Stimulated activated CD8-positive, alpha-beta memory T cell treated with anti-CD3 and anti-CD28 coated beads, Interleukin-7, amount 100 ng/mL, for 4 hours (primary cell): ENCODE measurements at places on chromosomes 12 and 14.

- no peak for DNase-seq
Observed at GRCh38 chr14:51458563-51458955, 193.2 kb upstream of the FRMD6 start.

GRCh38 chr12:111780166-111780565 lies 13.4 kb downstream of the ALDH2 start:
- no peak for DNase-seq

DNA sequence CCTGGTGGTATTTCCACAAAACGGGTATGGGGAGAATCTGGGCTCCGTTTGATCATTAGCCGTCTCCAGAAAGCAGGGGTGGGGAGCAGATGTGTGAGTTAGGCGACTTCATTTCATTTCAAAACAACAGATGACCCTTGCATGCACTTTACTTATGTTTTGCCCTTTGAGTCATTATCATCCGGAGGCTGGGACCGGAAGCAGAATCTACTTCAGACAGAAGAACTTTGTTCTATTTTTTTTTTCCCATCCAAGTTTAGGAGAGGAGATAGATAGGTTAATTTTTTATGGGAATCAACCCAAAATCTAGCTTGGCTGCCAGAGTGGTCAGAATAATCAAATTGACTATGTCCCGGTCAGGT lies 31.3 kb upstream of the CMAS start:
- no peak for DNase-seq

DNA sequence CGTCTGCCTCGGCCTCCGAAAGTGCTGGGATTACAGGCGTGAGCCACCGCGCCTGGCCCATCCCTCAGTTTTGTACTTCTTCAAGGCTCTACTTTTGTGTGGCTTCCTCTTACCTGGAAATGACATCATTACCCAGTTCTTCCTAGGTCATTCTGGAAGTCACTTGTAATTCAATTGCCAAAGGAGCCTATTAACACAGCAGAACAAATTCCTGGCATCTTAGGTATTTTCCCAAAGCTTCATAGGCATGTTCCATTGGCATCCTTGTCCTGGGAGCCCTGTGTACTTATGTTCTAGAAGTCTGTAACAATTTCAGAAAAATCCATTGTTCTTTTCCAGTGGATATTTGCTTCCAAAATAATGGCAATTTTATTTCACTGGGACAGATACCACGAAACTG lies 60.6 kb downstream of the DAAM1 start:
- DNase-seq, result no peak

GRCh38 chr12:117835156-117835555 lies 133.6 kb downstream of the KSR2 start:
- DNase-seq, result no peak

- peak; percentile 70 for DNase-seq
Observed at GRCh38 chr12:107092669-107093416, 506 bp downstream of the CRY1 start.

GRCh38 chr14:104580961-104581360 lies 1.4 kb downstream of the C14orf180 start:
- DNase-seq, result no peak

- DNase-seq, result no peak
Observed at GRCh38 chr14:104200106-104200505, 61.7 kb downstream of the KIF26A start.

- no peak for DNase-seq
Observed at GRCh38 chr14:72683787-72684186, 210.1 kb downstream of the DPF3 start.

DNA sequence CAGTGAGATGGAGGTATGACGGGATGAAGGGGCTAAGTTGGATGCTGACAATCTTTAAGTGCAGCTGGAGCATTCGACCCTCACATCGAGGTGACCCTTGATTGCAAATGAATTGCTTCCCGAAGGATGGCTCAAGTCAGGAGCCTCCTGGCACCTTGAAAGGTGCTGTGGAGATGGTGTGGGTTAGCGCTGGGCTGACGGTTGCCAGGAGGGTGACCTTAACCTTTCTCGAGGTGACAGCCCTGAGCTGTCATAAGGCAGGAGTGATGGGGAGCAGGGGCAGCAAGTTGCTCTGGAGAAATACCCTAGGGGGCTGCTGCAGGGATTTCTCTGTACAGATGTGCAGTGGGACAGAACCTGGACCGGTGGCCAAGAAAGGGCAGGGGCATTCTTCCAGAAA lies 122.8 kb downstream of the CRACR2A start:
- DNase-seq, result no peak

DNA sequence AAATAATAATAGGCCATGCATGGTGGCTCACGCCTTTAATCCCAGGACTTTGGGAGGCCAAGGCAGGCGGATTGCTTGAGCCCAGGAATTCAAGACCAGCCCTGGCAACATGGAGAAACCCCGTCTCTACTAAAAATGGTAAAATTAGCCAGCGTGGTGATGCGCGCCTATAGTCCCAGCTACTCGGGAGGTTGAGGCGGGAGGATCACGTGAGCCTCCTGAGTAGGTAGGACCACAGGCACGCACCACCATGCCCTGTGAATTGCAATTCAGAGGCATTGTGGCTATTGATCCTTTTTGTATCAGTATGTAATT lies 2.3 kb downstream of the ARHGDIB start:
- no peak for DNase-seq

DNA sequence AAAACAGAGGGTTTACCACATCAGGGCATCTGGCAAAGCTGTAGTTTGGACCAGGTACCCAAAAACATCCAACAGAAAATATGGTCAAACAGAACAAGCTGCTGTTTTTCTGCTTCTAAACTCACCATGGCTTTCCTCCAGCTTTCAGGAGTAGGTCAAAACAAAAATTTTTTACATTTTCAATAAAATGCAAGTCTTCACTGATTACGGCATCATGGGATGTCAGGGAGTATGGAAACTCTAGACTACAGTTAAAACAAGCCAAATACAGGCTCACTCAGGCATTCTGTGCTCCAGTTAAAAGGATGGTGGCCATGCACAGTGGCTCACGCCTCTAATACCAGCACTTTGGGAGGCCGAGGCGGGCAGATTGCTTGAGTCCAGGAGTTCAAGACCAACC lies 47.1 kb upstream of the PSMA6 start:
- DNase-seq, result no peak

DNA sequence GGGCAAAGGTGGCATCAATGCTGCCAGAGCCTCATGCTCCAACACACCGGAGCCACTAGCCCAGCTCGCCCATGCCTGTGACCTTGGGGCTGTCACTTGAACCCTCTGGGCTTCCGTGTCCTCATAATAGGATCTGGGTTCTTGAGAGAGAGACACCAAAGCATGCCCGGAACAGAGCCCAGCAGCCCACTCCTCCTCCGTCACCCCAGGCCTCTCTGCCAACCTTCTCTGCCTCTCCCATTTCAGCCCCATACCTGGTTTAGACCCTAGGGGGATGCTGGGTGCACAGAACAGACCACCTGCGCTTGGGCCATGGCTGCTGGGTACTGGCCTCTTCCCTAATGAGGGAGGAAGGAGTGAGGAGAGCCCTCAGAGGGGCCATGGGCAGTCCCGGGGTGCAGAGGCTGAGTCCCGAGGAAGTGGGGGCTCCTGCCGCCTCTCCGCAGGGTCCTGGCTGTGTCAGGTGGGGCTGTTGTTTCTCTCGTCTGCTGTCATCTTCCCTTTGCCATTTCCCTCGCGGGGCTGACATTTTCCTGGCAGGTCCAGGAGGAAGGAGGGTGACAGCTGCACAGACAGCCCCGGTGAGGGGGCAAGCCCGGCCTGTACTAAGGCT lies 172.4 kb upstream of the RTL1 start:
- DNase-seq, result no peak
